ENCODE measurements at places on chromosomes 6 and 20.
A peak's percentile ranks its signal among the peaks of the same experiment; 100 is the strongest.

DNA sequence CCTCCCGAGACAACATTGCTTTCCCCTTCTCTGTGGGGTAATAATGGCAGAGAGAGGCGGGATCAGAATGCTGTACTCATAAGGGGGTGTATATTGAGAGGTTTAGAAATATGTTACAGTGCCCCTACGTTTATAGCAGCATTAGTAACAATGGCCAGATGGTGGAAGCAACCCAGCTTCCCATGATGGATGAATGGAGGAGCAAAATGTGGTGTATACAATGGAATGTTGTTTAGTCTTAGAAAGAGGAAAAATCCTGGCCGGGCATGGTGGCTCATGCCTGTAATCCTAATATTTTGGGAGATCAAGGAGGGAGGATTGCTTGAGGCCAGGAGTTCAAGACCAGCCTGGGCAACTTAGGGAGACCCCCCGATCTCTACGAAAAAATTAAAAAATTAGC lies 12.9 kb downstream of the BANF2 start:
- DNase-seq, result no peak

DNA sequence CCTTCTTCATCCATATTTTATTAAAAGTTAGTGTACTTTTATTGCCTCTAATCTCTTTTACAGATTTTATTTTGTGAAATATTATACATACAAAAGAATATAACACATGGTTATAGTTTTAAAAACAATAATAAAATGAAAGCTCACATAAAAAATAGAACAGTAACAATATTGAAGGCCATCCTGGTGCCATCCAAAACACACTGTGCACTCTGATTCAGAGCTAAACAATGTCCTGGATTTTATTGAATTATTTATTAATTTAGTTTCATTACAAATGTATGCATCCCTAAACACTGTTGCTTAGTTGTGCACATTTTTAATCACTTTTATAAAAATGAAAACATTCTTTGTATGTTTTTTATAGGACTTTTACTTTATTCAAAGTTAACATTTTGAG lies 32.9 kb downstream of the RNF217 start:
- DNase-seq, result no peak

- DNase-seq, result no peak
Measured at GRCh38 chr6:21240709-21241108, 352.8 kb upstream of the SOX4 start.

GRCh38 chr20:57107208-57107607 lies 159.2 kb downstream of the BMP7 start:
- no peak for DNase-seq

- no peak for DNase-seq
Measured at GRCh38 chr6:123150076-123150475, 154.0 kb downstream of the CLVS2 start.

GRCh38 chr6:120496661-120497060 lies 837.6 kb downstream of the TBC1D32 start:
- DNase-seq, result no peak

- peak; percentile 4 for DNase-seq
Measured at GRCh38 chr20:5191829-5192569, 65.2 kb downstream of the CDS2 start.

- DNase-seq, result no peak
Measured at GRCh38 chr6:87628881-87629280, 38.9 kb downstream of the ORC3 start.

- DNase-seq, result no peak
Measured at GRCh38 chr6:64680446-64680845, 1026.6 kb downstream of the EYS start.

- no peak for DNase-seq
Measured at GRCh38 chr6:43127180-43127579, 43.9 kb upstream of the SRF start.

DNA sequence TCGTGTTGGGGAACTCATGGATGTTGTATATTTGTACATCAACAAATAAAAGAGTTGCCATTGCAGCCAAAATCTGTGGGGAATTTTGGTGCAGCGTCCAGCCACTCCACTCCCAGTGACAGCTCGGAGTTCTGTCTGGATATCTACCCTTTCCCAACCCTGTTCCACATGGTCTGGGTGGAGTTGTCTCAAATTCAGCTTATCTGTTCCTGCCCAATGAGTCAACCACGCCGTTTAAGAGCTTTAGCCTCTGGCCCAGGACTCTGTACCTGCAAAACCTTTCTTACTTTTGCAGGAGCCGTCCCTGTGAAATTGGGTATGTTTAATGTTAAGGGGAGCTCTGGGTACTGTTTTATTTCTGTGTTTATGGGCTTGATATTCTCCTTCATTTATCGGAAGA lies 33.9 kb upstream of the OVOL2 start:
- DNase-seq, result no peak

- DNase-seq, result no peak
Measured at GRCh38 chr6:130766239-130767144, 60.7 kb upstream of the SMLR1 start.

GRCh38 chr6:20839630-20840029 lies 305.4 kb downstream of the CDKAL1 start:
- DNase-seq, result no peak

DNA sequence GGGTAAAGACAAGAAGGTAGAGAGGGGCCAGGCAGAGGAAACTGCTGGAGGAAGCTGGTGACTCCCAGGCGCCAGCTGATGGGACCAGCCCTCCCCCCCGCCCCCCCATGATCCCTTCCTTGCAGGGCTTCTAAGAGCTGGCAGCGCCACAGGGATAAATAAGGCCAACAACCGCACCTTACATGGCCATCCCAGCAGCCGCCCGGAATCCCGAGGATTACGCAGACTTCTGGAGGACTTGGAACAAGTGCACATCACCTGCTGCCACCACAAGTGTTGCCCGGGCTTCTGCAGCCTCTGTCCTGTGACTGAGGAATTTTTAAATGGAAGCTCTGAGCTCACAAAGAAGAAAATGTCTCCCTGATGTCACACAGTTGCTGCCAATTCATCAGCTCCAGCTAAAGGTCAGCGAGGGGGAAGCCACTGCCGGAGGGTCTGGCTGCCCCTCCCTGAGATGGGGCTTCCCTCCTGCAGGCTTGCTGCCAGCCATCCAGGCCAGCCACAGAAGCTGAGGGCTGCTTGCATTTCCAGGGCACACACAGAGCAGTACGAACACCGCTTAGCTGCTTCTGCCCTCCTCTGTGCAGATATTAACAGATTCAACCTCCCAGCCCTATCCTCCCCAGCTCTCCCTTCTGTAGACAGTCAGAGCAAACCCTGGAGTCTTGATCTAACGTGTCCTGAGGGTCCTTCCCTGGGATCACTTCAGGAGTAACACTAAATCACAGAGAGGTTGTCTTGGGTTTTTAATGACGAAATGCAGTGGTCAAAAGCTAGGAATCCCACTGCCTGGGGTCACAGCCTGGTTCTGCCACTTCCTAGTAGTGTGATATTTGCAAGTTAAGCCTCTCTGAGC lies 38.6 kb upstream of the PIM1 start:
- DNase-seq, result no peak

GRCh38 chr6:64084185-64084663 lies 448.6 kb downstream of the PHF3 start:
- DNase-seq, result no peak

Measured in activated gamma-delta T cell treated with anti-CD3 and anti-CD28 coated beads, Interleukin-2, amount 50 U/mL, for 16 hours (primary cell).